ENCODE measurements at places on chromosomes 6 and 20.

- no peak for DNase-seq
Observed at GRCh38 chr6:148855744-148856143, 108.9 kb downstream of the UST start.

DNA sequence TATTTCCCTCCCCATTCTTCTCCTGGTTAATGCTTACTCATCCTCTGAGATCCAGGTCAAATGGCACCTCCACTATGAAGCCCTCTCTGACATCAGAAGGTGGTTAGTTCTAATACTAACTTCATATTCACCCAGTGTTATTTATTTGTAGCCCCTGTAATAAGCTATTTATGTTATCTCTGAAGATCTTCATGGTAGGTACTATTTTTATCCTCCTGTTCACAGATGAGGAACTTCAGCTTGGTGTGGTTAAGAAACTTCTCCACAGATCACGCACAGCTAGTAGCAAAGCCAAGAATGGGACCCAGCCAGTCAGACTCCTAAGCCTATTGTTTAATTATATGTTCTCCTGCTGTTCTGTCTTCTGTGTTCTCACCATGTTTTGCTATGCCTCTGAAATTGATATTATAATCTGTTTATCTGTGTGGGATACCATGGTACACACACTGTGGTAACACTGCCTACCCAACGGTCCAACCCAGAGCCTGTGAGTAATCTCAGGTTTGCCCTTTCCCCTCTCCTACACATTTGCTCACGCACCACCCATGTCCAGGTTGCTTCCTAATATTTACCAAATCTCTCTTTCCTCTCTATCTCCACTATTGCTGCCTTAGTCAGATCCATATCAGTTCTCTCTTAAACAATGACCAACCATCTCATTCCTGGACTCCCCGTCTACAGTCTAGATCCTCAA lies 98.4 kb downstream of the IPCEF1 start:
- DNase-seq, result no peak

DNA sequence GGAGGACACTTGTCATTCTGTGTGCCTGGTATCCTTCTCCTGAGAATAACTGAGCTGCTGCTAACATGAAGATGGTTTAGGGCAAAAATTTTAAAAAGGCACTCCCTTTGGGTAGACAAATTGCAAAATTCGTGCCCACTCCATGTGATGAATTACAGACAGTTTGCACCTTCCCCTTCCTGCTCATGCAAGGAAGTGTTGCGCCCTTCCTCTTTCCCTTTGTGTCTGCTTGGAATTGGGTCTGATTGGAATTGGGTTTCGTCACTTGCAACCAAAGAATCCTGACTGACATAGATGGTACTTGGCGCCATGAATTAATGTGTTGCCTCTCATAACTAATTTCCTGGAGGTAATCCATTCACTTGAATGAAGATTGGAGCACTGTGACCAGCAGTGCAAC lies 62.3 kb upstream of the SHLD1 start:
- no peak for DNase-seq

- no peak for DNase-seq
Observed at GRCh38 chr20:59259946-59260345, 40.5 kb upstream of the EDN3 start.

DNA sequence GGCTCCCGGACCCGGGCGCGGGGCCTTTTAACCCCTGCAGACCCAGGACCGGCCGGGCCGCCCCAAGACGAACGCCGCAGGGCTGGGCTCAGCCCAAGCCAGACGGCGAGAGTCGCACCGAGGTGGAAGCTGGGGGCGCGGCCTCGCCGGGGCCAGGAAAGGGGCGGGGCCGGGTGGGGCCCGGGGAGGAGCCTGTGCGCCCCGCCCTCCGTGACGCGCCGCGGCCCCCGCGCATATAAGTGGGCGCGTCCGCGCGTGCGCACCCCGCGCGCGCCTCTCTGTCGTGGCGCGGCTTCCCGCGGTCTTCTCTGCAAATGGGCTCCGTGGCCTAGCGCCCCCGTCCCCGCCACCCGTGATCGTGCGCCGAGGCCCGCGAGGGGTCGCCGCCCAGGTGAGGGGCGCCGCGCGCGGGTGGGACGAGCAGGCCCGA lies at the start of gene PPDPF:
TSS of gene PPDPF (plus strand) at position 262 of the 430 bp plus-strand sequence. CDS start 544 bp downstream, outside the sequence.
- DNase-seq, result peak; percentile 81

DNA sequence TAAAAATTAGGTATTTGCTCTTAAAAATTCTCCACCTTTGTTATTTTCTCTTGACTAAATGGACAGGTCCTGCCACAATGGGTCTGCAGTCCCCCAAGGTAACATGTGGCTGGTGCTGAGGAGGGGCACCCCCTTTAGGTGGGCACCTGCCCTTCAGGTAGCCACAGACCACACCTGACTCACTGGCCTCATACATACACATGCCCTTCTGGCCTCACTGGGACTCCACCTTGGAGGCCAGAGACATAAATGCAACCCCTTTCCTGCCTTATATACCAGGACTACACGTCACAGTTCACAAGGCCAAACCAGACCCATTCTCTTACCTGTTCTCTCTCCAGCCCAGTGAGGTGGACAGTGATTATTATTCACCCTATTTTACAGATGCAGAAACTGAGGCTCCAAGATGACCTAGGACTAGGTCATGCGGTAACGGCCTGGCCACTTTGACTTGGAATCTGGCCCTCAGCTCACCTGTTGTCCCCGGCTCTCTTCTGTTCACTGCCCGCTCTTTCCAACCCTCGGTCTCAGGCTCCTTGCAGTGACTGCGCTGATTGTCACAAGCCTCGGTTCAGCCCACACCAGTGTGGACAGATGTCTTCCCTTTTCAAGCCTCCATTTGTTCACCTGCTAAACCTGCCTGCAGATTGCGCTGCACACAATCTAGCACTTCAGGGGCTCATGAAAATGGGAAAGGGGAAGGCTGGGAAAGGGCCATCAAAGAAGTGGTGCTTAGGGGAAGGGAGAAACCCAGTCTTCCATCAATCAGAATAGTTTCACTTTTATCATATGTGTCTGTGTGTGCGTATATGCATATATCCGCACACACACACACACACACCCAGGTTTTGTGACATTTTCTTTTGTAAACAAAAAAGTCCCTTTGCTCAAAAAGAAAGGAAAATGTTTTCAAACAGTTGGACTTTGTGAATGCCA lies 121.7 kb downstream of the BCAS1 start:
- no peak for DNase-seq

GRCh38 chr6:127561660-127562059 lies 15.3 kb upstream of the C6orf58 start:
- no peak for DNase-seq

DNA sequence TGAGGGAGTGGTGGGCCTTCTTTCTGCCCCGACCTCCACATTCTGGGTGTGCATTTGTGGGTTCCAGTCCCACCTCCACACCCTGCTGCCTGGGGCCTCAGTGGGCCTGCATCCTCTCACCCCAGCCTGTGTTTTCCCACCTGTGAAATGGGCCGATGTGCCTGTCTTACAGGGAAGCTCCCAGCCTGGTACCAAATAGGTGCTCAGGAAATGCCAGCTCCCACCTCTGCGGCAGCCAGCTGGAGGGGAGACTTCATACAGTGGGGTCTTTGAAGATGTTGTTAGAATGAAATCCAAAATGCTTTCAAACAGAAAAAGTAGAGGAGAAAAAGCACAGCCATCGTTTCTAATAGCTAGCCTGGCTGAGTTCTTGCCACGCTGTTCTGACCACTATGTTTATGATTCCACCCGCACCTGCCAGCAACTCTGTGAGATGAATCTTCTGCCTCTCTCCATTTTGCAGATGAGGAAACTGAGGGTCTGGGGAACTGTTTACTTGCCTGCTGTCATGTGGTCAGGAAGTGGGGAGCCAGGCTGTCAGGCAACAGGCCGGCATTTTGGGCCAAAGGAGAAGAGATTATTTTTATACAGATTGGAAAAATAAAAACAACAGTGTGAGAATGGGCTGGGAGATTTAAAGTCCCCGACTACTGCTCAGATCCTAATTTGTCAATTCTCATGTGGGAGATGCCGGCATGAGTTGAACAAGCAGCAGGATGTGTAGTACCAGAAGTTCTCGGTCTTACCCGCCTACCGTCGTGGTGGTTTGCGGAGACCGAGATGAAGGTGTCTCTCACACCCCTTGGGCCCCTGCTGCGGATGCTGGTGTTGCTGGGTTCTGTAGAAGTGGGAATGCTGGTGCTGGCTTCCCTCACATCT lies 4.6 kb downstream of the TMEM181 start:
- DNase-seq, result no peak

DNA sequence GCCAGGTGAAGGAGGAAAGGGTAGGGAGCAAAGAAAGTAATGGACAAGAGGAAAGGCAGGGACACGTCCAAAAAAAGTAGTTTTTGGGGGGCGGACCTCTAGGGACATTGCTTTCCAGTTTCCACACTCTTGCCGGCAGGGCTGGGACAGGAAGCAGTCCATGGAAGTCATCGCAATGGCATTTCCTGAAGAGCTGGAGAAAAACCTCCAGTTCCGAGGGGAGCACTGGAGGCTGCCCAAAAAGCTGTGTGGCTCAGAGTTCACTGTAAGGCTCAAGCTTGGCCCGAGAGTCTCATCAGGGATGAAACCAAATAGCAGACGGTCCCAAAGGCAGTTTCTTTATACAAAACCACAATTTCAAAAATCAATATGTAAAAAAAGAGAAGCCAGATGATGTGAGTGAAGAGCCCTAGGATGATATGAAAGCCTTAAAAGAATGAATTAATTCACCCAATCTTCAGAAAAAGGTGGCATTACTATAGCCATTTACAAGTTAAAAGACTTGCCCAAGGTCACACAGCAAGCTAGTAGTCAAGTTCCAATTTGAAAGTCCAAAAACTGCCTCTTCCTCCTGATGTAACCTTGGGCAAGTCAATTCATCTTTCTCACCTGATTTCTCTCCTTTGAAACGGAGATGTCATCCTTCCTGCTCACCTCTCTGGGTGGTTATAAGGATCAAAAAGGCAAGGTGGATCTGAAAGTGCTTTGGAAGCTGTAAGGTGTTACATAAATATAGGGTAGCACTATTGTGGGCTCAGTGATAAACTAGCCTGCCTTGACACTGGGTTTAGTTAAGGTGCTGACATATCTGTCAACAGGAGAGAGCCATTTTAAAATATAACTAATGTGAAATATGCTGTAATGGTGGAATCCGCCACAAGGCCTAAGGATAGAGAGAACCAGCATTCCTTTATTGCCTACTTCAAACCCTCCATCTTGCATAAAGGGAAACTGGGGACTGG lies 9.1 kb downstream of the BCL2L1 start:
- peak; percentile 64 for DNase-seq

GRCh38 chr6:80254716-80255115 lies 148.2 kb downstream of the BCKDHB start:
- no peak for DNase-seq

GRCh38 chr6:10081075-10081474 lies 333.8 kb downstream of the TFAP2A start:
- DNase-seq, result no peak

- DNase-seq, result no peak
Observed at GRCh38 chr6:46051962-46052361, 36.3 kb upstream of the CLIC5 start.

DNA sequence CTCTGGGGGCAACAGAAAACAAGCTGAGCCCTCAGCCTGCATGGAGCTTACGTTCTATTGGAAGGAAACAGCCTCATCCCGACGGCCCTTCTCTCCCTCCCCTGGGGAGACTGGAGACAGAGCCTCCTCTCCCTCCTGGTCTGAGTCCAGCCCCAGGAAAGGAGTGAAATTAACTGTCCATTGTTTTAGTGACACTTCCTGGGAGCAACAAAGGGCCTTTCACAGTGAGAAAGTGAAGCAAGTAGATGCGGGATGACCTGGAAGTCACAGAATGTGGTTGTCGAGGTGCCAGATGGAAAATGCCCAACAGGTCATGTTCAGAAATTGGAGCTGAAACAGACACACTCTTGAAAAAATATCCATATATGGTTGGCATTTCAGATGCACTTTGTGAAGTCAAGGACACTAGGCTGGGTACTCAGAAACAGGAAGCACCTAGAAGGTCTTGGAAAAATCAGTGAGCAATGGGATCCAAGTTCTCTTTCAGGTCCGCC lies 77.8 kb downstream of the TFAP2C start:
- DNase-seq, result no peak

DNA sequence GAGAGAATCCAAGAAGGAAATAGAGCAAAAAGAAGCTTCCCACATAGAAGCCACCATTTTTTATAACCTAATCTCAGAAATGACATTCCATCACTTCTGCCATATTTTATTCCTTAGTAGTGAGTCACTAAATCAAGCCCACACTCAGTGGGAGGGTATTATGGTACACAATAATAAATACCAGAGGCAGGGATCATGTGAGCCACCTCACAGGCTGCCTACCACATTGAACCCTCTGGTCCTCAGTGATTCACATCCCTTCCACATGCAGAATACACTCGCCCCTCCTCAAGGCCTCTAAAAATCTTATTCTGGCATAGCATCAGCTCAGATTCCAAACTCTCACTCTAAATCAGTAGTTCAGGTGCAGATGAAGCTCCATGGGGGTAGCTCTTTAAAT lies 49.4 kb downstream of the TMC2 start:
- no peak for DNase-seq

GRCh38 chr20:46260480-46260879 lies 47.8 kb downstream of the CDH22 start:
- no peak for DNase-seq

GRCh38 chr6:118812970-118813369 lies 81.0 kb upstream of the ASF1A start:
- DNase-seq, result no peak

DNA sequence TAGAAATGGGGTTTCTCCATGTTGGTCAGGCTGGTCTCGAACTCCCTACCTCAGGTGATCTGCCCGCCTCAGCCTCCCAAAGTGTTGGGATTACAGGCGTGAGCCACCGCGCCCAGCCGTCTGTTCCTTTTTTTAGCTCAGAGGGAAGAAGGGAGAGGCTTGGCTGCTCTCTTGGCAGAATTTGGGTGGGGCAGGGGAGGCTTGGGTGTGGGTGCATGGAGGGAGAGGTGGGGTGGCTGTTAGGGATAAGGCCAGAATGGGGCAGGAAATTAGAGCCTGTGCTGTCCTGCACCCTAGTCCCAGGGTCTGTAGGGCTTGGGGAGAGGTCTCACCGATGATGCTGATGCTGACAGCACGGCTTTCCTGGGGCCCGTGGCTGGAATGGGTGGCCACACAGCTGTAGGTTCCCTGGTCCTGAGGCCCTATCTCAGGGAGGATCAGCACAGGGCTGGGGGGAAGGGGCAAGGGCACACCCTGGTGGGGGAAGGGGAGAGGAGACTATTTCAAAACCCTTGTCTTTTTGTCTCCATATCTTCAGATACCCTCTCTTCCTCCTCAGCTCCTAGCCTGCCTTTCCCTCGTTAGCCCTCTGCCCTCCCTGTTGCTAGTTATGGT lies 2.0 kb downstream of the AGER start:
- DNase-seq, result no peak

DNA sequence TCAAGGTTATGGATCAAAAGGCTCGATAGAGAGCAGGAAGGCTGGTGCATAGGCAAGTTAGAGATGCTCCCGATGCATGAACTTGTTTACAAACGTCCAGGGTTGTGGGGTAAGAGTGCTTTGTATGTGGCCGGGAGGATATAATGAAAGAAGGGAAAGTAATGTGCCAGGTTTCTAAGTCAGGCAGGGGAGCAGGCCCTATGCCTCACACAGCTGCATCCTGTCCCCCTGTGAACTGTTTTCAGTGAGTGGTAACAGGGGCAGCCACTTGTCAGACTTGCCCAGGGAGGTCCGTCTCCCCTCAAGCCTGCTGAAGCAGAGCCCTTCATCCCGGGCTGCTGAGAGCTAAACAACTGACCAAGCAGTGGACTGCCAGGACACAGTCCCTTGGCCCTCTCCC lies 19.4 kb downstream of the KCNK5 start:
- DNase-seq, result no peak

GRCh38 chr6:116247285-116247684 lies 6.6 kb downstream of the TSPYL4 start:
- no peak for DNase-seq

- no peak for DNase-seq
Observed at GRCh38 chr20:47231382-47232039, 125.0 kb downstream of the ZMYND8 start.

- DNase-seq, result no peak
Observed at GRCh38 chr6:148027201-148027600, 315.4 kb upstream of the SASH1 start.
